ENCODE measurements at places on chromosomes 2 and 18. TPM values are rescaled to one million over a fixed set of nuclear protein-coding genes. Genes with fewer than 3 reads are reported as not detected.

DNA sequence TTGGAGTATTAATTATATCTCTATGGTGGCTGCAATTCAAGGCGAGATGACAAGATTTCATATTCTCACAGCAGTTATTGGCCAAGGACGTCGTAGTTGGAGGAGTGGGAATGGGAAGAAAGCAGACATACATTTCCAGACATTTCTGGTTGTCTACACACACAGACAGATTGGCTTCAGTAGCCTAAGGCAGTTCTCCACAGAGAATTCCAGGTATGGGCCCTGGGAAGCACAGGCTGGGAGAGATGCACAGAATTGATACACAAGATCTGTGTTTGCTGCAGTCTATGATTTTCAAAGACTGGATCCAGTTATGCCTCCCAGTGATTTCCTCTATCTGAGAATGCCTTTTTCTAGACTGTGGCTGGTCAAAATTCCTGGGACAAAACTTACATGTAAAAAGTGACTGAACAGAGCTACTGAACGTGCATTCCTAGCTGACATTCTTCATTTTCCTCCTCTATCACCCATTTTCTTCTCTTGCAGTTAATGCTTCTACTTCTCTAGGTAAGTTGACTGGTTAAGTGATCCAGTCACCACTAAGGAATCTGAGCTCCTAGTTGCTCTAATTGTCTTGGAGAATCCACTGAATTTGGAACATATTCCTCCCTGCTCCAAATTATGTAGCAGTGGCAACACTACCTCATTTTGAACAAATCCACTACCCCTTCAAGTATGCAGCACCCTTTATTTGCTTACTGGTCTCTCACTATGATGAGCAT, 386.7 kb upstream of the CDH7 start:
- no peak for DNase-seq

The GREB1 gene
- polyA plus RNA-seq, result 10.5 TPM

The CIB4 gene
- 1.4 TPM for polyA plus RNA-seq

The TTR gene
- polyA plus RNA-seq, result 2.6 TPM

The ABCA12 gene
- 0.26 TPM for polyA plus RNA-seq
